Caco-2 (cell line): ENCODE measurements at places on chromosomes 1 and 21. TPM values are rescaled to one million over a fixed set of nuclear protein-coding genes. Genes with fewer than 3 reads are reported as not detected.

The AGMAT gene
- 46.5 and 48.3 TPM in 2 replicates for total RNA-seq

The FCRL2 gene
- total RNA-seq: not detected in 2 replicates

GRCh38 chr1:28365864-28366263 is 3.7 kb upstream of the PHACTR4 start:
- H3K4me3 ChIP-seq: no peak overlapping the region
- no peak overlapping the region for H3K27ac ChIP-seq
- H3K27me3 ChIP-seq: no peaks in the 10 kb centered on the region
- H3K4me1 ChIP-seq: peaks cover 8% of the 10 kb centered on the region; the same call in 1 of the 2 replicates
- DNase-seq: no peak

GRCh38 chr1:55472115-55472514 is 257.0 kb upstream of the USP24 start:
- H3K4me3 ChIP-seq: no peak overlapping the region
- no peaks in the 10 kb centered on the region for H3K4me1 ChIP-seq
- no peak for DNase-seq
- H3K36me3 ChIP-seq: no peaks in the 10 kb centered on the region
- no peaks in the 10 kb centered on the region for H3K27me3 ChIP-seq
- no peak overlapping the region for H3K27ac ChIP-seq

- no peak overlapping the region for H3K4me3 ChIP-seq
- H3K36me3 ChIP-seq: no peaks in the 10 kb centered on the region
- DNase-seq: no peak
- H3K27ac ChIP-seq: no peak overlapping the region
- no peaks in the 10 kb centered on the region for H3K27me3 ChIP-seq
These were observed 1712.5 kb downstream of the NCAM2 start for GRCh38 chr21:22710721-22711120.
